Activated gamma-delta T cell (primary cell): ENCODE measurements at places on chromosomes 5 and 9.

GRCh38 chr5:38673671-38674071 is 117.2 kb upstream of the LIFR start:
- no peak for DNase-seq

GRCh38 chr5:37888476-37888875 is 48.6 kb upstream of the GDNF start:
- no peak for DNase-seq

GRCh38 chr9:124635285-124635684 is 128.1 kb upstream of the NR5A1 start:
- no peak for DNase-seq

GRCh38 chr9:88523056-88523455 is 11.9 kb upstream of the NXNL2 start:
- no peak for DNase-seq

- no peak for DNase-seq
Measured at GRCh38 chr5:83919071-83920041, 198.7 kb upstream of the HAPLN1 start.

- DNase-seq: no peak
Measured at GRCh38 chr9:113876151-113876992, at the start of gene ZNF618. Gene ZNF618 (plus strand): TSS chr9:113876309. CDS start chr9:113876381, 72 bp downstream.

GRCh38 chr5:160655717-160656116 is 196.3 kb downstream of the ATP10B start:
- DNase-seq: no peak

DNA sequence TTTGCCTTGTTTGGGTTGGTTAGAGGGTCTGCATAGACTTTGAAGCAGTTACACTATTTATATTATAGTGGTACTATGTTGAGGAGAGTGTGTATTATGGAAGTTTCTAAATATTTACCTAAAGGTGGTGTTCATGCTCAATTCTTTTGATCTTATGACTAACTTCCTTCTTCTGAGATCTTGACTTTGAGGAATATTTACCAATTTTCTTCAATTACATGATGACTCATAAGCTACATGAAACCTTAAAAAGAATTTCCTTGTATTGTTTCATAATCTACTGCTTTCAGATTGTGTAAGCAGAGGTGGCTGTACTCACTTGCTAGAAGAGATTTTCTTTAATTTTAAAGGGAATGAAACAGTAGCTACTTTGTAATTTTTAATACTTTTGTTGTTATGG is 276.1 kb downstream of the TAF11L14 start:
- DNase-seq: no peak

DNA sequence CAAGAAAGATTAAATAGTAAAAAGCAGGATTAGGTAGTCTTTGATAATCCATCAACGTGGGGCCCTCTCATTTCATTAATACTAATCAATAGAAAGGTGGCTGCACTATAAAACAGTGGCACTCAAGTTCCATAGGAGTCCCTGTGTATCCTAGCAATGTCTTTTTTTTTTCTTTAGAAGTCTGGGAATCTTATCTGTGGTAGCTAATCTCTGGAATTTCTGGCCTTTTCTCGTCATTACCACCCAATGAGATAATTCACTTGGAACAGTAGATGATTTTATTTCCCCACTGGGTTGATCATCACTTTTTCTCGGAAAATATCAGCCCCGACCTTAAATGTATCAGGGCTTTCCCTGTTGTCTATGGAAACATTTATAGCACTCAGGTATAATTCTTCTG is 86.8 kb upstream of the CDH6 start:
- no peak for DNase-seq

DNA sequence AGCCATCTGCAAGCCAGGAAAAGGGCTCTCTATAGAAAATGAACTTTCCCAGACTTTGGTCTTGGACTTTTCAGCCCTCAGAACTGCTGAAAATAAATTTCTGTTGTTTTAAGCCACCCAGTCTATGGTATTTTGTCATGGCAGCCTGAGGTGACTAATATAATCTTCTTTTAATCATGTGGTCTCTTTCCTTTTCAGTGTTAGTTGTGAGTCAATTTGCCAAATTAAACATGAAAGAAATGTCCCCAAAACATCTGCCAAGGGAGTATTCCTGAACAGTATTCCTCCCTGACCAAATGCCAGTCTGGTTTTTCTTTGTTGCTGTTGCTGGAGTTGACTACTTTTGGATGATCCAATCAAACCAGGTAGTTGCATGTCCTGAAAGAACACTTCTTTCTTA is 4.7 kb upstream of the YTHDC2 start:
- no peak for DNase-seq

GRCh38 chr5:97623441-97623840 is 440.4 kb upstream of the RIOK2 start:
- DNase-seq: no peak

- no peak for DNase-seq
Measured at GRCh38 chr9:71743217-71743705, 25.1 kb downstream of the CEMIP2 start.

DNA sequence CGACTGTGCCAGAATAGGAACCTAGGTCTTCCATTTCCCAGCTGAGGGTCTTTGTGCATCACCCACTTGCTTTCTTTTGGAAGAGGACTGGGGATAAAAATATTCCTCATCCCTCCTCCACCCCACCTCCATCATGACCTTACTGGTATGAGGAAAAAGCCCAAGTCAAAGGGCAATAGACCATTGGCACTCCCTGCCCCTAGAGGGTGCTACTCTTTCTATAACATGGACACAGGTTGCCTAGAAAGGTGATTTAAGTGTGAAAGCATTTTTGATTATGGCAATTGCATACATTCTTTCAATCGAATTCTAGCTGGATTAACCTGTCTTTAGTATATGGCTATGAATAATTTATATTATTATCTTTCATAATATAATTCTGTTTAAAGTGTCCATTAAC is 22.8 kb upstream of the ZNF618 start:
- no peak for DNase-seq

GRCh38 chr5:148686660-148687059 is 32.3 kb upstream of the HTR4 start:
- no peak for DNase-seq

- DNase-seq: no peak
Measured at GRCh38 chr9:125549039-125549438, 158.0 kb downstream of the MAPKAP1 start.

DNA sequence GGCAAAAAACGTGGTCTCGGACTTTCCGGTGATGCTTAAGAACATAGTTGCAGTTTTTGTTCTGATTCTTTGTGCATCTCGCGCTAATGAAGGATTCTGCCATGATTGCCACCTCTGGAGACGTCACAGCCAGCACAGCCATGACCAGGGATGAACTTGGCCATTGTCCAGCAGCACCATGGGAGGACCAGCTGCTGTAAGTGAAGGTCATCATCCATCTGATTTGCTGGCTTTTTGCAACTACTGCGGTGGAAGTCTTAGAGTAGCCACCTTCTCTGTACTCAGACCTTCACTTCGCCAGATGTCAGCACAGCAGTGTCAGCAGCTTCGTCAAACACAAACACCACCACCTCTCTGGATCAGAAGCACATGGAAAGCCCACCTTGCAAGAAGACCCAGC is 45.7 kb downstream of the NSUN2 start:
- no peak for DNase-seq

DNA sequence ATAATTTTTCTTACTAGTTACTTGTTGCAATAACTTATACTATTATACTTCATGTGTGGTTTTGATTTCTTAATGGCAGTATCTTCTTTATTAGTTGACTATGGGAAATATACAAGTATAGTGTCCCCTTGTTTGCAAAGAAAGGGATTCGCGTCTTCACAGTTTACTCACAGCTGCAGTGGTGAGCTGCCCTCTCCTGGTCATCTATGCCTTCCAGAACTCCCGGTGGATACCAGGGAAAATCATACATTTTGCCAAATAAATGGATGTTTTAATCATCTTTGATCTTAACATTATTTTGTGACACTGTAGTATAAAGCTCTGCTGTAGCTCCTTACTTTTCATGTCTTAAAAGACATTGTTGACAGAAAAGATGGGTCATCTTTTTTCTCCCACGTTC is 142.0 kb downstream of the ZCCHC7 start:
- no peak for DNase-seq

DNA sequence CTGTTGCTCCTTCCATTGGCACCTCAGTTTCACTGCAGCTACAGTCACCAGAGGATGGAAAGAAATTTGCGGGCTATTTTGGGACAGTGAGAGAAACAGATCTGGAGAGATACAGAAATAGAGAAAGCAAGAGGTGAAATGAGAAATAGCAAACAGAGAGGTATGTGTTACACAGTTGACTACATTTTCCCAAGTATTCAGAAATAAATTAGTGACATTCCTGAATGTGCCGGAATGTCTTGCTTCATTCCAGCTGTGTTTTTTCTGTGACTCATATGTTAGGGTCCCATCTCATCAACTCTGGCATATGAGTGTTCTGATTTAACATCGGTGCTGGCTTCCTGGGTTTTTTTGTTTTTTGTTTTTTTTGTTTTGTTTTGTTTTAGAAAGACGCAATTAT is 63.8 kb upstream of the ZNF462 start:
- DNase-seq: no peak
